Ascending aorta (tissue), 2 donors: ENCODE measurements at places on chromosomes 3 and 15.
A peak's percentile ranks its signal among the peaks of the same experiment; 100 is the strongest.

- DNase-seq, result no peak
Observed at GRCh38 chr3:194632809-194633348, 340 bp downstream of the TMEM44 start.

GRCh38 chr15:58407236-58407775 lies 24.5 kb upstream of the LIPC start:
- no peak for DNase-seq

- DNase-seq, result no peak
Observed at GRCh38 chr3:30393079-30393478, 213.3 kb upstream of the TGFBR2 start.

- no peak for DNase-seq
Observed at GRCh38 chr3:58129041-58129770, 81.6 kb downstream of the DNASE1L3 start.

DNA sequence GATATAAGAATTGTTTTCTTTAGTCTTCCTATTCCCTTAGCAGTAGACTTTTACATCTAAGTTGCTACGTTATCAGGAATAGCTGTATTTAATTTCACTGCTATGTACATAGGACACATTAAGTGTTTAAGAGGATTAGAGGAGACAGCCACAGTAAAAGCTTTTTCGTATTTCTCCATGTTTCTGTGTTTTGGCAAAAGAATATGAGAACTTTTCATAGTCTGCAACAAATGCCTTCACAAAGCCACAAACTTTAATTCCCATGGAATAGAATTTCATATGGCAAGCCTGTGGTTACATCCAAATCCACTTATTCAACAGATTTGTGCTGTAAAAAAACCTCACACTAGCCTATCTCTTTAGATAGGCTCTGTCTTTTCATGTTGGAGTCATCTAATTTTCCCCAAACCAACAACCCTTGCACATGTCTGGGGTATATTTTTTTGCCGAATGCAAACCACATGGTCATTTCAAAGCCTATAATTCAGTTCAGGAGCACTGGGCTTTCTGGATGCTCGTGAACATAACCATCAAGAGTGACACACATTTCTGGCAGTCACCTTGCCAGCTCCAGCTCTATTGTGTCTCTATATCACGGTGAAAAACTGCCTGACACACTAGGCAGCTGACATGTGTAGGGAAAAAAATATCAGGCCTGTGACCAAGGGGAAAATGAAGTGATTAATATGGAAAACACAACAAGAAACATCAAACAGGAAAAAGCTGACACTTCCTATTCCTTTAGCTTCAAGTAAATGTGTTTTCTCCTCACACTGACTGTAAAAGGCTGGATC lies 19.2 kb downstream of the PLD1 start:
- no peak for DNase-seq

GRCh38 chr15:36218991-36219390 lies 360.4 kb upstream of the CDIN1 start:
- no peak for DNase-seq

DNA sequence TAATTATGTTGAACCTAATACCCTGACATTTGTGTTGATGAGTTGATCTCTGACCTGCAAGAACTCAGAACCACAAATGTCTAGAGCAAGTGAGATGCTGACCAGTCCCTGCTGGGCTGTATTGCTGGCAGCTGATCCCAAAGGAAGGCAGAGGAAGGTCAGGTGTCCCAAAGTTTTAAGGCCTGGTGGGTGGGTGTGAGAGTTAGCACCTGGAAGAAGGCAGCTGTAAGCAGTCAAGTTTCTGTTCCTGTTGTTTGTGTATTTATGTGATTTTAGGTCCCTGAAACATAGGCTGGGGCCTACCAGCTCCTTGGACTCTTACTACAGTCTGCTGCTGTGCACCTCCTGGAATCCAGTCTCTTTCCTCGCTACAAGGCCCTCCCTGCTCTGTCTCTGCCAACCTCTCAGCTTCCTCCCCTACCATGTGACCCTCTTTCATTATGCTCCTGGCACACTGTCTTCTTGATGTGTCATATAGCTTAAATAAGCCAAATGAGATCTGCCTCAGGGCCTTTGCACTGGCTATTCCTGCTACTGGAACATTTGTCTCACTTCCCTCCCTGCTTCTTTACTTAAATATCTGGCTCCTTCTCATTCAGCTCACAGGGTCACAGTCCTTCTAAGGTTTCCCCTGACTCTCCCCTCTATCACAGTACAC lies 31.0 kb upstream of the ATOSA start:
- DNase-seq, result no peak

GRCh38 chr3:10933805-10934481 lies 58.6 kb upstream of the SLC6A1 start:
- no peak for DNase-seq

GRCh38 chr3:100032243-100032642 lies 82.1 kb downstream of the FILIP1L start:
- no peak for DNase-seq

- no peak for DNase-seq
Observed at GRCh38 chr3:77655396-77655795, 615.5 kb downstream of the ROBO2 start.

- no peak for DNase-seq
Observed at GRCh38 chr3:30539206-30539605, 67.2 kb upstream of the TGFBR2 start.

GRCh38 chr3:127604035-127604434 lies 5.8 kb downstream of the MCM2 start:
- DNase-seq, result no peak

GRCh38 chr3:16480861-16481545 lies 32.5 kb downstream of the RFTN1 start:
- no peak for DNase-seq

GRCh38 chr3:177694951-177695350 lies 497.7 kb upstream of the TBL1XR1 start:
- DNase-seq, result no peak

DNA sequence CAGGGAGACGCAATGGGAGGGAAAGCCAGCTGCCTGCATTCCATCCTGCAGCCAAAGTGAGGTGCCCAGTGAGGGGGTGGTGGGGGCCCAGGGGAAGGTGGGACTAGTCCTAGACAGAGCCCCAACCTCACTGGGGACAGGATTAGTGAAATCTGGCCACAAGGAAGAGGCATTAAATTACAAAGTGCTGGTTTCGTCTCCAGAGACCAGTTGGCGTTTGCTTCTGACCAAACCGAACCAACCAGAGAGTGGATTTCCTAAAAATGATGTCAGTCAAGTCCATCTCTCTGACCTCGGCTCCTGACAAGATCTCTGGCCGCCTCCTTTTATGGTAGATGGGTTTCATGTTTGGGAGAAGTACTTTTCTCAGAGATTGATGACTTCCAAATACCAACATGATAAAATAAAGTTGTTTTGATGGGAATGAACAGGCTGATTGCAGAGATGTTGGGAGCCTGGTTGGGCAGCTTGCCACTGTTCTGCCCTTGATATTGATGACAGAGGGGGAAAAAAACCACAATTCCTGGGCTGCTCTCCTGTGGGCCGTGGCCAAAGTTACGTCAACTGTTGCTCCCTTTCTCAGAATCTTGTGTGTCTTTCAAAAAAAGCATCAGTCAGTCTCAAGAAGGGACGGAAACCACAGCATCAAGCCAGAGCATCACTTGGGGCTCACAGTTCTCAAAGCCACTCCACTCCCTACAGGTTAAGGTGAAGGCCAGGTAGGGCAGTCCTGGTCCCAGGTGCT lies 24.6 kb downstream of the ITGA11 start:
- peak; percentile 78 for DNase-seq

- DNase-seq, result no peak
Observed at GRCh38 chr3:4809922-4810321, 169.3 kb upstream of the BHLHE40 start.

DNA sequence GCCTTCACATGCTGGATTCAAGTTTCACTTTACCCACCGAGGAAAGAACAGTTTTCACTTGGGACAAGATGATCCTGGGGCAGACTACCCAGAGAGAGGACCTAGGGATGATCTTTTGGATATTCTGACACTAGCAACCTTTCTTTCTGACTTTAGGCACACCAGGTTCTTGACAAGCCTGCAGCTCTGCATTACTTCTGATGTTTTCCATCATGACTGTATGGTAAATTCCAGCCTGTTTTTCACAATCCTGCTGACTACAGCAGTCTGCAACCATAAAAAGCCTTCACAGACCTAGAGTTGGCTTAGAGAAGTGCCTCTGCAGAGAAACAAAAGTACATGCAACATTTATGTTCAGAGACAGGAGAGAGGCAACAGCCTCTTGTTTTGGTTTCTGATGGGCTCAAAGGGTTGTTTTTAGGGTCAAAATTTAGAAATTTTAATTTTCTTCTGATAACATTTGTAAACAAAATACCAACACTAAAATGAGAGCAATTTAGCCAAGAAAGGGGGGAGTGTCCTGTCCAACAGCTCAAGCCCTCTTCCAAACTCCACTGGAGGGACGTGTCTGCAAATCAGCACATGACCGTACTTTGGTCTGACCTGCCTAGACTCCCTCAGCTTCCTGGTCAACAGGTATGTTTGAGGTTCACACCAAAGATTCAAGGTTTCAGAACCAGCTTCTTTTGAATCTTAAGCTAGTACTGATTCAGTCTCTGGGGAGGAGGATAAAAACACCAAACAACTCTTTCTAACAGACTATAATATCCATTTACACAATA lies 799 bp downstream of the ABI3BP start:
- no peak for DNase-seq

DNA sequence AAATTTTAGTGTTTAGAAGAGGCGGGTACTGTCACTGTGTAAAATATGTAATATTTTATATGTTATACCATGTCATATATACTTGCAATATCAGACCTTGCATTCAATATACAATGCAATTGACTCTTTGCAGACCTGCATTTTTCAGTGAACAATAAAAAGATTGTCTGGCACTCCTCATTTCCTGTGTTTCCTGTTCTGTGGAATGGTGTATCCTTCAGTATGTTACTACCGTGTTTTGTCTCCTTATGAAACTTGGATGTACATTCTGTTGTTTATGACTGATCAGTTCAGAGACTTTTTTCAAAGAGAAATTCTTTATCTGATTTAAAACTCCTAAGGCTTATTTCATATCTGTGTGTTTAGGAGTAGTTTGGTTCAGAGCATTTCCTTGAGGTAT lies 31.5 kb downstream of the APH1B start:
- no peak for DNase-seq

- DNase-seq, result no peak
Observed at GRCh38 chr3:173287361-173287760, 110.2 kb upstream of the NLGN1 start.

DNA sequence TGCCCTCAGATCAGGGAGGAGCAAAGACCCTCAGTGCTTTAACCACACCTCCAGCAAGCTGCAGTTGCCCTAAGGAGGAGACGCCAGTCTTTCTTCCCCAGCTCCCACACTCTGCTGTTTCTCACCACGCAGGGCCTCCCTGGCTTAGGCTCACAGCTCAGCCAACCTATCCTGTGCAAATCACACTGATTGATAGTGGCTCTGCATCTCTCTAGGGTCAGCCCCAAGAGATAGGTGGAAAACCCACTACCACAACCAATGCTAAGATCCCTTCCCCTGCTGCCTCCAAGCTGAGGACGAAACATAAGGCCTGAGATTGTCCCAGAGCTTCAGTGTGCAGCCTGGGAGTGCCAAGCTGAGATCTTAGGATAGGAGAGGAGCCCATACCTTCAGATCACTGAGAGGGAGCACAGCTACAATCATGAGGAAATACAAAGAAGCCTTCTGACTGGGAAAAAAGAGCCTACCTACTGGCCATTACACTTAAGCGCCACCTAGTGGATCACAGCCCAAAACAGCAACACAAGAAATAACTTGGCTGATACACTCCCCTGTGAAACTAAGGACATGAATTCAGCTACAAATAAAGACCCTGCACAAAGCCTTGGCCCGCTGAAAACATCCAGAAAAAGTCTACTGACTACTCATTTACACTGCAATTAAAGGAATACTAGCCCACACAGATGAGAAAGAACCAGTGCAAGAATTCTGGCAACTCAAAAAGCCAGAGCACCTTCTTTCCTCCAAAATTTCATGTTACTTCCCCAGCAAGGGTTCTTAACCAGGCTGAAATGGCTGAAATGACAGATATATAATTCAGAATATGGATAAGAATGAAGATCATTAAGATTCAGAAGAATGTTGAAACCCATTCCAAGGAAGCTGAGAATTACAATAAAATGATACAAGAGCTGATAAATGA lies 271.5 kb upstream of the DCBLD2 start:
- no peak for DNase-seq

DNA sequence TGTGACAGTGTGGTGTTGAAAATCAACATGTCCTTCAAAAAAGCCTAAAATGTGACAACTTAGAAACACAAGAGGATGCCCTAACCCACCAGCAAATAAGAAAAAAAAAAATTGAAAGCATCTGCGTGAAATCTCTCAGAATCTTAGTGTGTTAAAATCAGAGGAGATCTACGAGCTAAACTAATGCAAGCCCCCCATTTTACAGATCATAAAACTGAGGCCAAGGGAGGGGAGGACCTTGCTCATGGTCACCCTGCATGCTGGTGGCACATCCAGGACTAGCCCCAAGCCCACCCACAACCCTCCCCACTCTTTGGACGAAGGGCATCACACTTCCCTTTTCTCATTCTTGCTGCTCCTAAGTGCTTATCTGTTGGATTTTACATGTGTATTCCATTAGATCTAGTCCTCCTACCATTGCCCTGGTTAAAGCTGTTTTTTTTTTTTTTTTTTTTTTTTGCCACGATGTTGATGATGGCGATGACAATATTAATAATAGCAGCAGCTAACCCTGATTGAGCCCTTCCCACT lies 29.1 kb upstream of the NOX5 start:
- DNase-seq, result no peak

DNA sequence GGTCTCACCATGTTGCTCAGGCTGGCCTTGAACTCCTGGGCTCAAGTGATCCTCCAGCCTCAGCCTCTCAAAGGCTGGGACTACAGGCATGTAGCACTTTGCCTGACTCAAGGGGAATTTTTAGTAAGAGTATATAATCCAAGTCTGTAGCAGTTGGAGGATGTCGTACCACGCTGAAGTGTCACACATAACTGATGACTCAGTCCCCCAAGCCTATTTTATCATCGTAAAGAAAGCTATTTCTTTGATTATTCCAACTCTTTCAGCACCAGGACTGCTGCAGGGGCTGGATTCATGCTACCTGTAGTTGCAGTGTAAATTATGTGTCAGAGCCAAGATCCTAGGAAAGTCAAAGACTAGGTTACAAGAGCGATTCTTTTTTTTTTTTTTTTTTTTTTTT lies 1.4 kb upstream of the PRKCI start:
- no peak for DNase-seq

DNA sequence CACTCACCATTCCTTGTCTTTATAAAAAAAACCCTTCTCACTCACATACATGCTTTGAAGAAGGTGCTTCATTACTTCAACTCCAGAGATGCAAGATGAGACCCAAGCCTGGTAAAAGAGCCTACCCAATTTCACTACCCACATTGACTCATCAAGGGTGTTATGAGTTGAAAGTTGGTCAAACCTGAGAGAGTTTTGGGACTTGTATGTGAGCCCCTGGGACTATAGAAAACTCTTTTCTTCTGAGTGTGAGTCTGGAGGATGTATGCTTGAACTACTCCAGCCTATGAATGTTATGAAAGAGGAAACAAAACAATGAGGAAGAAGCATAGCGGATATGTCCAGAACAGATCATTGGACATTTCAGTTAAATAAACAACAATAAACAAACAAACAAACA lies 106.5 kb upstream of the SATB1 start:
- DNase-seq, result no peak

- no peak for DNase-seq
Observed at GRCh38 chr15:64907991-64908390, 3.7 kb upstream of the ANKDD1A start.
